Calu3 (cell line): ENCODE measurements at places on chromosomes 2 and 18.

DNA sequence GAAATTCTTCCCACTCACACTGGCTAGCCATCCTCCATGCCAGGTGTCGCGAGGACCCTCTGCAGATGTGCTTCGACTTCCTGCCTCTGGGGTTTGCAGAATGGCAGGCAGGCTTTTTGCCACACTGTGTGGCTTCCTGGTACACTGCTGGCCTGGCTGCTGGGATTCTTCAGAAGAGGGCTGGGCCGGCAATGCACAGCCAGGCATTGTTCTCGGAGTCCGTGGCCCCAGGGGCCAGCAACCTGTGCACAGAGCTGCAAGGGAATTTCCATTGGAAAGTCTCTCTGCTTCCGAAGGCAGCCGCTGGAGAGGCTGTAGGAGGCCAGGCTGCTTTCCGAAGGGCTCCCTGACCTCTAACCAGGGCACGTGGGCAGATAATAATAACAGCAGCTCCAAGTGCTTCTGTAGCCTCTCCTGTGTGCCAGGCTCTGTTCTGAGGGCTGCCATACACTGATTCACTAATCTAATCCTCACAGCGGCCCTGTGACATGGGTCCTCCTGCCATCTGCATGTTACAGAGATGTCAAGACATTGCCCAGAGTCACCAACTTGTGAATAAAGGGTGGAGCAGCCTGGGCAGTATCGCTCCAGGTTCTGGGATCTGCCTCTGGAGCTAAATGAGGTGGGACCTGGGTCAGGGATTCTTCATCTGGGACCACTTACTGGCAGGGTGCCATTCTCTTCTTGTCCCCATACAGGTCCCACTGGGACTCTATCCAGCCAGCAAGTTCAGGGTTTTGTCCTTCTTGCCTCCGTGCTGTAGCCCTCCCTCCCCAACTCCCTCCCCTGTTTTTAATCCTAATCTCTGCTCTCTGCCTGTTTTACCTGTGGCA, 5.0 kb downstream of the LDLRAD4 start:
- no peak for DNase-seq

GRCh38 chr18:76306685-76307292, 188.3 kb downstream of the ZNF516 start:
- no peak for DNase-seq

- DNase-seq, result peak; percentile 51
These were observed 33.3 kb downstream of the CFLAR start for GRCh38 chr2:201149064-201149820.

- DNase-seq, result no peak
These were observed 35.3 kb downstream of the TMEM237 start for GRCh38 chr2:201608021-201608420.
